ENCODE measurements at places on chromosomes 12 and 14. TPM values are rescaled to one million over a fixed set of nuclear protein-coding genes. Genes with fewer than 3 reads are reported as not detected.

DNA sequence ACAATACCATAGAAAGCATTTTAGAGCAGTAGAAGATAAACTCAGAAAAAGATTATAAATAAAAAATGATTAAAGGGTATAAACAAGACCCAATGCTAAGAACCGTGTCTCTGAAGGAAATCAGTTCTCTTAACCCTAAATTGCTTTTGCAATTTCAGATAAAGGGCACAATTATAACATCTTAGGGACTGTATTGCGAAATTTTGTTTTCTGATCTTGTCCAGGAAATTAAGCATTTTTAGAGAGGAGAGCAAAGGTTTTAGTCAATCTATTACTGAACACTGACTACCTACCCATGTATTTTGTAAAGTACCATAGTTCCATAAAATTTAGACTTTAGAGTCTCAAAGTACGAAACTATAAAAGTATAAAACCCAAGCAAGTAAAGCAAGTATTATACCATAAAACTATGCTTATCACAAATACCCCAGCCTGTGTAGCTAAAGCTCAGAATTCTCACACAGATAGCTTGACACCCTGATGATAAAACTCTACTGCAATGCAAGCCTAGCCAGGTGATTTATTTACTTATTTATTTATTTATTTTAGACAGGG is 6.8 kb upstream of the CHPT1 start:
- no peak for DNase-seq

GRCh38 chr12:31227401-31227981 is 98.5 kb downstream of the SINHCAF start:
- DNase-seq, result no peak

Gene HOXC13
- 0.38 TPM for total RNA-seq

Gene SLC4A8
- total RNA-seq, result 16.7 TPM

- no peak for DNase-seq
These were observed 52.9 kb downstream of the LRCOL1 start for GRCh38 chr12:132557291-132558015.

GRCh38 chr14:79253576-79253975 is 957.7 kb downstream of the DIO2 start:
- DNase-seq, result no peak

GRCh38 chr12:8465301-8465996 is 9.7 kb downstream of the CLEC6A start:
- DNase-seq, result no peak

Gene TAS2R9
- total RNA-seq, result not detected

- DNase-seq, result no peak
These were observed 376.4 kb downstream of the DIO2 start for GRCh38 chr14:79834868-79835267.

DNA sequence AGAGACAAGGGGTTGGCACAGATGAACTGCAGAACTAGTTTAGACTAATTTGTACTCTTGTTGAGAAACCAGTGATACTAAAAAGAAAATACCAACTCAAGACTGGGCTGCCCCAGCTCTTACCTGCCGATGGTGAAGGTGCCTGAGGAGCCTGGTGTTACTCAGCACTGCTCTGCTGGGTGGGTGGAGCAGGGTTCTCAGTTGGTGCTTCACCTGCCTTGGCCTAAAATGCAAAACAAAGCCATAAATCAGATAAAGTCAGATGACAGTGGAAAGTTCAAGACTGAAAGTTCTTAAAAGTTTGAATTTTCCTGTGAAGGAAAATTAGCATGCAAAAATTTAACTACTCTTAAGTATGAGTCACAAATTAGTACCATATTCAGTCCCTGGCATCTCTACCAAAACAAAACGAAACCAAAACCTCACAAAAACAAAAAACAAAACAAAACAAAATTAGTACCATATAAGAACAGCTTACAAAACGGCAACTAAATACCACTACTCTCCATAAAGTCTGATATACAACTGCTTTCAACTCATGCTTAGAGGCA is 21.9 kb downstream of the YBX3 start:
- no peak for DNase-seq

GRCh38 chr12:69007101-69007854 is 74.3 kb upstream of the CPM start:
- no peak for DNase-seq

DNA sequence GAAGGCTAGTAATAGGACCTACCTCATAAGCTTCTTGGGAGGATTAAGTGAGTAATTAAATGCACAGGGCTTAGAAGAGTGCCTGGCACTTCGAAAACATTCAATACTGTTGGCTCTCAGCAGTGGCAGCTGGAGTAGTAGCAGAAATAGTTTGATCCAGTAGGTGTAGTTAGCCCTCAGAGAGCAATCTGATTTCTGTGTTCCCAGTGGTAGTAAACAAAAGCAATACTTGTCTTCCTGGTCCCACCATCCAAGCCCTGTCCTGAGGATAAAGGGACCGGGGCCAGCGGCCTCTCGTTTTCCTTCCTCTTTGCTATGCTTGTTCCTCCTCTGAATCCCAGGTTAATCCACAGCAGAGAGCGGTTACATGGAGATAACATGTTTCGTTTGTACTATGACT is 131.6 kb downstream of the SAMD4A start:
- DNase-seq, result no peak

GRCh38 chr14:63974176-63974575 is 121.4 kb downstream of the SYNE2 start:
- no peak for DNase-seq

DNA sequence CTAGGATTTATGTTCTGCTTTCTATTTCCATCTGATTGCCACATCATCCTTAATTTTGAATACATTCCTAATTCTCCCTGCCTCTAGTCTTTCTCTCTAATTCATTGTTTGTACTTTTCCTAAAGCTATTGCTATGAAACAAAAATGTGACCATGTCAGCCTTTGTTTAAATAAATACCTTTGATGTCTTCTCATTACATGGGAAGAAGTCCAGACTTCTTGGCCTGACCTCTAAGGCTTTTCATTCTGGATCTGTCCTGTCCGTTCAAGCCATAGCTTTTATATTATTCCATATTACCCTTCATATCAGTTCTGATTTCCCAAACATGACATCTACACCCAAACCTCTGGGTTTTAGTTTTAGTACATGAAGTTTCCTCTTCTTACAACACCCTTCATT is 91.4 kb downstream of the CDK17 start:
- DNase-seq, result no peak

DNA sequence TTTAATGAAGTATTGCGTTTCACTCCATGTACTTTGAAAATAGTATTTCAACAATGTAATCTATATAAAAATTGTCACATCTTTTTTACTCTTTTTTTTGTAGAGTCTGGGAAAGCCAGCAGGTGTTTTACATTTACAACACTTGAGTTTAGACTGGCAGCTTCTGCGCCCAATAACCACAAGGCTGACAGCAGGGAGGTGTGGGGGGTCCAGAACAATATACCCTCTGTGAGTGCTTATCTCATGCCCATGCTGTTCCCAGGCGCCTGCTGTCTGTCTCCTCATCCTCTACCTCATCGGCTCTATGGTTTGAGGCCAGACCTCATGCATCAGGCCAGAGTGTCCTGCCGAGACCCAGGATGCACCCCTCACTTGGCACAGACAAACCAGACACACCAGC is 24.9 kb downstream of the FBRSL1 start:
- DNase-seq, result no peak

DNA sequence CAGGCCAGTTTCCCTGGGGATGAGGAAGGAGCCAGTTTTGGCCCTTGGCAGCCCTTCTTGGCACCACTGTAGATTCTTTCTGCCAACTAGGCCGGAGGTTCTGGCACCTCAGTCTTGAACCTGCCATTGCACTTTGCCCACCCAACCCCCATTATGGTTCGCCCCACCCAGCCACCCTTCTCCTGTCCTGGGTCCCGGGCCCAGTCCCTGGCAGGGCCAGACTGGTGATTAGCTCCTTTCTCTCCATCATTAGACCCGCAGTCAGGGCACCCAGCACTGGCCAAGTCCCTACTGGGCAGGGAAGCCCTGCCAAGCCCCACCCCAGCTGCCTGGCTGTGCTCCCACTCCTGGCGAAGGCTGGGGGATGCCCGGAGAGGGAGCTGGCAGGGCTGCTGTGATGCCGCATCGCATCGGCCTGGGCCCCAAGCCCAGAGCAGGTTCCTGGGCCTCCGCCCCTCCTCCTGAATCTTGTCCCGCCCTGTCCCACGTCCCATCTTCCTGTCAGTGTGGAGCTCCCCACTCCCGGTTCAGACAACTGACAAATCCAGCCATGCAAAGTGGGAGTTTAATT is 9.8 kb downstream of the FAM222A start:
- no peak for DNase-seq

- DNase-seq, result no peak
These were observed 48.6 kb downstream of the IRAK3 start for GRCh38 chr12:66237505-66238175.

- DNase-seq, result no peak
These were observed 24.9 kb downstream of the KCNA5 start for GRCh38 chr12:5068619-5069018.
